ENCODE measurements at places on chromosomes 11 and 22. TPM values are rescaled to one million over a fixed set of nuclear protein-coding genes. Genes with fewer than 3 reads are reported as not detected.

The ADAMTS15 gene
- total RNA-seq = not detected

The TREH gene
- total RNA-seq = not detected

The C2CD3 gene
- 29.8 TPM for total RNA-seq

The CHRM1 gene
- not detected for total RNA-seq

The EFCAB6 gene
- 0.18 TPM for total RNA-seq

The RAG1 gene
- 0.13 TPM for total RNA-seq

The SAA4 gene
- not detected for total RNA-seq

The BID gene
- 30.3 TPM for total RNA-seq

The SPTBN2 gene
- 0.82 TPM for total RNA-seq
